ENCODE measurements at places on chromosomes 7 and 10.

DNA sequence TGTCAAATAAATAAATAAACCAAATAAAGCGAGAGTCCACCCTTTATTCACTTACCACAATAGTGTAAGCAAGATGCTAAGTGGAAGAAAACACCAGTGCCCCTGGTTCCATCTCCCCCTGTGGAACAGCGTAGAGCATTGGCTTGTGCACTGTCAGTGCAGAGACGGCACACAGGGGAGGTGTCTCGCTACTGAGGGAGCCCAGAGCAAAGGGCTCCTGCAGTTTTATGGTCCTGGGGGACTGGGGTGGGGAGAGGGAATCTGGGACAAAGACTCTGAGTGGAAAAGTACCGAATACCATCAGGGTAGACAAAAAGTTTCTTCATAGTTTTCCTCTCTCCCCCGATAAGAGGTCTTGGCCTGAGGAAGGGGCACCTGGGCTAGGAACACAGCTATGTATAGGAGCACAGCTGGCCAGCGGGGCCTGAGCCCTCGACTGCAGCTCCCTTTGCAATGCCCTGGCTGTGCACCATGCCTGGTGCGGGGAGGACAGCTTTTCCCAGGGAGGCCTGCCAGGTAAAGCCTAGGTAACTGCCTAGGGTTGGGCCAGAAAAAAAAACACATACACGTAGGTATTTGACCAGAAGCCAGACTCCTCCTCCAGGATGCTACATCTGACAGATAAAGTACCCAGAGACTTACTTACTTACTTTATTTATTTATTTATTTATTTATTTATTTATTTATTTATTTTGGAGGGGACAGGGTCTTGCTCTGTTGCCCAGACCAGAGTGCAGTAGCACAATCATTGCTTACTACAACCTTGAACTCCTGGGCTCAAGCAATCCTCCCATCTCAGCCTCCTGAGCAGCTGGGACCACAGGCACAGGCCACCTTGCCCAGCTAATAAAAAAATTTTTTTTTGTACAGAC, 88.8 kb upstream of the KIF5B start:
- no peak for DNase-seq

DNA sequence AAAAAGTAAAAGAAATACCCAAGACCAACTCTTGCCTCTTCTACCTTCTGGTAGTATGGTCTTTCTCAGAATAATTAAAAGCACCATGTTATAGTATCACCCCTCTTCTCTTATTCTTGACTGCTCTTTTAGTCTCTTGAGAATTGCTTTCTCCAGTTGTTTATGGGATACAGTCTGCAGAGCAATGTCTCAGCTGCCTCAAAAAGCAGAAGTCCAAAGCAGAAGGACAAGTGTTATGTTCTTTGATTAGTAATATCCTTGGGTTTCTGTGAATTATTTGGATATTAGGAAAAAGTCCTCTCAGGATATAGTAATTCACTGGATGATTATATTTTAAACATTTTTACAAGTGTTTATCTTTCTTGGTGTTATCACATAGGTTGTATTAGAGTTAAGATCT, 7.4 kb downstream of the TAS2R41 start:
- no peak for DNase-seq

- DNase-seq: no peak
Measured at GRCh38 chr10:72026278-72027111, 61.9 kb downstream of the SPOCK2 start.

- DNase-seq: no peak
Measured at GRCh38 chr10:17820943-17821342, 11.8 kb downstream of the MRC1 start.

DNA sequence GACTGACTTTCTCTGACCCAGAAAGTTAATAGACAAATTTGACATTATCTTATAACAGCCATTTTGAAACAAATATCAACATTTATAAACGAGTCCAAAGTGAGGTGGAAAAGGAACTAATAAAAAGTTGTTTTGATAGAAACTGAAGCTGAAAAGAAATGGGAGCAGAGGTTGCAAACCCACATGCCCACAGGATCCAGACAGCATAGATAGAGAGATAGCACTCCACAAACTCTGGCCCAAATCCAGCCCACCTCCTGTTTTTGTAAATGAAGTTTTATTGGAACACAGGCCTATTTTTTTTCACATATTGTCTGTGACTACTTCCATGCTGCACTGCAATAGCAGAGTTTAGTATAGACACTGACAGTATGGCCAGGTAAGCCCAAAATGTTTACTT, 171.9 kb downstream of the PRKG1 start:
- no peak for DNase-seq

DNA sequence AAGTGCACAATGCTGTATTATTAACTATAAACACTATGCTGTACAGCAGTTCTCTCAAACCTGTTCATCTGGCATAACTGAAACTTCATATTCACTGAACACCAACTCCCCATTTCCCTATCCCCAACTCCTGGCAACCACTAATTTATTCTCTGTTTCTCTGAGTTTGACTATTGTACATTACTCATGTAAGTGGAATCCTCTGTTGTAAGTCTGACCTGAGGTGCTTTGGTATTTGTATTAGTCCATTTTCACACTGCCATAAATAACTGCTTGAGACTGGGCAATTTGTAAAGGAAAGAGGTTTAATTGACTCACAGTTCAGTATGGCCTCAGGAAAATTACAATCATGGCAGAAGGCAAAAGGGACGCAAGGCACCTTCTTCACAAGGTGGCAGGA, 266.3 kb downstream of the PPP1R3A start:
- no peak for DNase-seq
